ENCODE measurements at places on chromosomes 3 and 15.

GRCh38 chr3:46375814-46376213, 5.1 kb downstream of the CCR5 start:
- no peak for DNase-seq

- no peak for DNase-seq
Observed at GRCh38 chr3:119428538-119428937, 34.9 kb downstream of the TMEM39A start.

DNA sequence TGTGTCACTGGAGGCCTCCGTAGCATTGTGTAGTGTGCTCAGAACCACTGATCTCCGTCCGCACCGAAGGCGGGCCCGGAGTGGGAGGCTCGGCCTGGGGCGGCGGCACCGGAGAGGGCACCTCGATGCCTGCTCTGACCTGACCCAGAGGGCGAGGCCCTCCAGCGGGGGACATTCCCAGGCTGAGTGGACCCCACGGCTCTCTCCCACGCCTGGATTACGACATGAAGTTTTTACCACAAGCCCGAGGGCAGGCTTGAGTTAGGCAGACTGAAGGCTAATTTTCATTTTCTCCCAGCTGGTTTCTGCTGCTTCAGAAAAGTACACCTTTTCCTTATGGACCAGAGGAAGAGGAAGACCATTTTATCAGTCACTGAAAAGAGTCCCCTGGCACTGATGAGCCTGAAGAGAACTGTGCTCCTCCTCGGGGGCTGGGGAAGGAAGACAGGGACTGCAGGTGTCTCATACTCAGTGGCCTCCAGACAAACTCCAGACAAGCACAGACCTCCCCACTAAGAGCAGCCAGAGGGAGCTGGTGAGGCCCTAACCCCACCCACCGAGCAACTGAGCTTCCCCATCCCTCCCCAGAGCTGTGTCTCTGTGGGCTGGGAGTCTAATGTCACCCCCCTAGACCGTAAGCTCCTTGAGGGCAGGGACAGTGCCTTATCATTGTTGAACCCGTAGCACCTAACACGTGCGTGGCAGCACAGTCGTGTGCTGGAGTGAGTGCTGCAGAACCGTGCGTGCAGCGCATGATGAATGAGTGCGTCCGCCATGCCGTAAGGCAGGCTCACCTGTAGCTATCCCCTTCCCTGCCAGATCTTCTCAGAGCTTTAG, 74.5 kb upstream of the BLM start:
- DNase-seq: no peak

- no peak for DNase-seq
Observed at GRCh38 chr3:24464389-24464788, 30.3 kb downstream of the THRB start.

DNA sequence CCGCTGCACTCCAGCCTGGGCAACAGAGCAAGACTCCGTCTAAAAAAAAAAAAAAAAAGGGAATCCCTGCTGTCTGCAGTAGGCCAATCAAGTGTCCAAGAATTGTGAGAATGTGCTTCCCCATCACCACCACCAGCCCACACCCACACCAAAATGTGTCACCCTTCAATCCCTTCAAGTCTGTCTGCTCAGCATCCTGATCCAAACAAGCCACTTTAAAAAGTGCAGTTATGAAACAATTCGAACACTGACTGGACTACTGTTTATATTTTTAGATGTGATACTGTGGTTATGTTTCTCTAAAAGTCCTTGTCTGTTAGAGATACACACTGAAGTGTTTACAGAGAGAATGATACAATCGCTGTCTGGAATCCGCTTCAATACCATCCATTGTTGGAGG, 78.1 kb upstream of the CGNL1 start:
- DNase-seq: no peak

DNA sequence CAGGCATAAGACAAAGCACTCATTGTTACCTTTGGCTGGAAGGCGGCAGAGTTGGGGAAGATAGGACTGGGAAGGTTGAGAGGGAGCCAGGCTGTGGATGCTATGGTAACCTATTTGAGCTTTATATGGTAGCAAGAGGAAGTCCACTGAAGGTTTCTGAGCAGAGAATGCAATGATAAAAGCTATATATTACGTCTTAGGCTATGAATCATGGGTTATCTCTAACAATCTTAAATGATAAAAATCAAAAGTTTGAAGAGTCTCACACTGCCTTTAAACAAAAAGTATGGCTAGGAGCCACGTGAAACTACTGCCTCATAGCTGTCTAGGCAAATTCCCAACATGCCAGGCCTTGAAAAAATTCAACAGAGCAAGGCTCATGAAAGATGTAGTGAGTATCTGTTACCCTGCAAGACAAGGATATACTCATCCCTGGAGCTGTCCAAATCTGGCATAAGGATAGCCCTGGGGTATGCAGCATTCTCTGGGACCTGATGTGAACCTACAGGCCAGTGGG, 4.1 kb downstream of the P3H2 start:
- DNase-seq: no peak

DNA sequence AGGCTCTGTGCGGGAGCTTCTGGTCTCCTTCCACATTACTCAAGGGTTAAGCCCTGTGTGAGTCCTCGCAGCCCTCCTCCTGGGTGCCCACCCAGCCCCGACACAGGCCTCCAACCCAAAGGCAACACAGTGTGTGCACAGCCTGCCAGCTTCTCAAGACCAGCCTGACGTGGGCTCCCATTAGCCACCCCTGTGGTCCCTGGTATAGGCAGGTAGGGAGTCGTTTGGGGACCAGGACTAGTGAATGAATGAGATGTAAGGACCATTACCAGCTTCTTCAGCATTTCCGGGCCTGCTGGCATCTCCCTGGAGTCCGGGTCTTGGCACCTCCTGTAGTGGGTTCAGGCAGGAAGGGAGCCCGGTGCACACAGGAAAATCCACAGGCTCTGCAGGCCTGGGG, 20.2 kb upstream of the PLXNA1 start:
- DNase-seq: no peak

- DNase-seq: no peak
Observed at GRCh38 chr15:29410338-29410737, 140.7 kb upstream of the NSMCE3 start.

GRCh38 chr15:64138331-64138941, 13.1 kb upstream of the SNX22 start:
- no peak for DNase-seq

- DNase-seq: no peak
Observed at GRCh38 chr3:123027292-123028232, at the start of gene SEMA5B. SEMA5B (minus strand) TSS chr3:123027763; CDS start chr3:122961263, 66,500 bp downstream.

DNA sequence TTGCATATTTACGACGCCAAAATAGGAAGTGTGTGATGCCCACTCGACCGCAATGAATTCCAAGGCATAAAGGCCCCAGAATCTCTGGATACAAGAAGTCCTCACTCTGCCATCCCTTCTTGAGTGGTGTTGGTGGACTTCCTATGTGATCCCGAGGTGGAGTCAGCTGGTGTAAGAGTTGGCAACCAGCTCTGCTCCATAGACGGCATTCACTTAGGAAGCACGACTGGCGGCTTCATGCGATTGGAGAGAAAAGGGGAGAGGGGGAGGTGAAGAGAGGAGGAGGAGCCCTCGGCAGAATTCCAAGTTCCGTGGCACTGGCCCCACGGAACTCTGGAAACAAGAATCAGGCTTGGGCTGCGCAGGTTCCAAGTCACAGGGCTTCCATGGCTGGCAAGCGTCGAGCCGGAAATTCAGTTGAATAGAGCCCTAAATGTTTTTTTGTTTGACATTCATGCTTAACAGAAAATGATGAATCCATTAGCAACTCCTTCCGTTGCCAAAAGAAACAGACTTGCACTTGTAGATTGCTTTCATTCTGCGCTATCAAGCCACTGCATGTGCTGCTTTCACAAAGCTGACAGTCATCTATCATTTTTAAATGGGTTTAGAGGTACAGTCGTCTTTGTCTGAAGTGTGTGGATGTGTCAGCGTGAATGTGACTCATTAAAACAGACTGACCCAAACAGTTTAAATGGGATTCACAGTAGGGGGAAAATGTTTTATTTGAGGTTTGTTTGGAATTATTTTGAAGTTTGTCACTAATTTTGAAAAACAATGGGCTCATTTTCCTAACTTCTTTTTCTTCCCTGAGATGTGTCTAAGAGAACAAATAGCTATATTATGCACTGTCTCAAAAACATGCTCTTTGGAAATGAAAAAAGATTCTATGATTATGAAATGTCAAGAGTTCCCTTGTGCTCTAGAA, 428.3 kb upstream of the ATP11B start:
- no peak for DNase-seq

DNA sequence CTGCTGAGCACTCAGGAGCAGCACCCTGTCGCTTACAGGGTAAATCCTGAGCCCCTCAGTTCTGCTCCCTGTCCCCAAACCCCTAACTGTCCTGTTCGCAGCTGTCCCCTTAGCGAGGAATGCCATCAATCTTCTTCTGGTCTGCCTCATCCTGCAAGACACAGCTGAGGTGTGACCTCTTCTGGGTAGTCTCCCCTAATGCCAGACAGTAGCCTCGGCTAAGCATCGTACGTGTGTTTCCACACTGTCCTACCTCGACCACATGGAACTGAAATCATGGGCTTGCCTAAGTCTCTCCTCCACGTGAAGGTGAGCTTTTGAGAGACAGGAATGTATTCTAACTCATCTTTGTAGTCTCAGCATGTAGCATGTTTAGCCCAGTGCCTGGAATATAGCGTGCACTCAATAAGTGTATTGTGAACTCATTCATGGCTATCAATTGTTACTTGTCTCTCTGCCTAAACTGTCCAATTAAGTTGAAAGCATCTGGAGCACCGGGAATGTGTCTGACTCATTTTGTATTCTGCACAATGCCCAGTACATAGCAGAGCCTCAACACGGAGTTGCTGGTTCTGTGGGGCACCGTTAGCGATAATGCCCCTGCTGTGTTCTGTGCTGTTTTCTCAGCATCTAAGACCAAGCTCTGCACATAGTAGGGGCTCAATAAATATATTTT, 90.2 kb downstream of the HES1 start:
- no peak for DNase-seq

GRCh38 chr15:94259863-94260262, 28.5 kb downstream of the MCTP2 start:
- DNase-seq: no peak

DNA sequence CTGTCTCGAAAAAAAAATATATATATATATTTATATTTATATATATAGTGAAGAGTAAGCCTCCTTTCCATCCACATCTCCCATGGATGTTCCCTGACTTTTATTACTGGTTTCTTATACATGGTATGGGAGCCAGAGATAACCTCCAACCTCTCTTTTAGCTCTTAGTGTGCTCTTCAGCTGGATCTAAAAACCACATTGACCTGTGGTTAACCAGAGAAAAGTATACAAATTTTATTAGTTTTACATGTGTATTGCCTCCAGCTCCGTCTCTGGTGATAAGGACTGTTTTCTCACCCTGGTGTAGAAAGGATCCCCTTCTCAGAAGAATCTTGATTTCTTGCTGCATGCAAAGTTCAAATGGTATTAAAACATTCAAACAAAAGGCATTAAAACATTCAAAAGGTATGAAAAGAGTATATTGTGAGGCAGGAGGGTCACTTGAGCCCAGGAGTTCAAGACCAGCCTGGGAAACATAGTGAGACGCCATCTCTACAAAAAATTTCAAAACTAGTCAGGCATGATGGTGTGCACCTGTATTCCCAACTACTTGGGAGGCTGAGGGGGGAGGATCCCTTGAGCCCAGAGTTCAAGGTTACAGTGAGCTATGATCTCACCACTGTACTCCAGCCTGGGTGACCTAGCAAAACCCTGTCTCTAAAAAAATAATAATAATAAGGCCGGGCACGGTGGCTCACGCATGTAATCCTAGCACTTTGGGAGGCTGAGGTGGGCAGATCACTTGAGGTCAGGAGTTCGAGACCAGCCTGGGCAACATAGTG, 13.5 kb upstream of the TTBK2 start:
- no peak for DNase-seq

DNA sequence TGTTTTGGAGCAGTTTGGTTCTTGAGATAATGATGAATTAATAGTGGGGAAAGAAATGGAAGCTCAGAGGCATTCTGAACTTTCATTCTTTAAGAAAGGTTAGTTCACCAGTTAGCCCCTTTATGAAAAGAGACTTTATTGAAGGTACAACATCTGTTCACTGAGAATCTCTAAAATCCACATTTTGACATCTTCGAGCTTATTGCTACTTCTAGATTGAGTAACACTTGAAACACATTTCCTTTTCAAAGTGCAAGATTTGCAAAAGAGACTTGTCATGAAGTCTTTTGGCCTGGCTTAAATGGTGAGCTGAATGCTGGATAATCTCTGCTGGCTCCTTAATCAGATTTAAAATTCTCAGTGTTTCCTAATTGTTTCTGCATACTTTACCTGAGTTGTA, 42.3 kb downstream of the RAB8B start:
- DNase-seq: no peak

DNA sequence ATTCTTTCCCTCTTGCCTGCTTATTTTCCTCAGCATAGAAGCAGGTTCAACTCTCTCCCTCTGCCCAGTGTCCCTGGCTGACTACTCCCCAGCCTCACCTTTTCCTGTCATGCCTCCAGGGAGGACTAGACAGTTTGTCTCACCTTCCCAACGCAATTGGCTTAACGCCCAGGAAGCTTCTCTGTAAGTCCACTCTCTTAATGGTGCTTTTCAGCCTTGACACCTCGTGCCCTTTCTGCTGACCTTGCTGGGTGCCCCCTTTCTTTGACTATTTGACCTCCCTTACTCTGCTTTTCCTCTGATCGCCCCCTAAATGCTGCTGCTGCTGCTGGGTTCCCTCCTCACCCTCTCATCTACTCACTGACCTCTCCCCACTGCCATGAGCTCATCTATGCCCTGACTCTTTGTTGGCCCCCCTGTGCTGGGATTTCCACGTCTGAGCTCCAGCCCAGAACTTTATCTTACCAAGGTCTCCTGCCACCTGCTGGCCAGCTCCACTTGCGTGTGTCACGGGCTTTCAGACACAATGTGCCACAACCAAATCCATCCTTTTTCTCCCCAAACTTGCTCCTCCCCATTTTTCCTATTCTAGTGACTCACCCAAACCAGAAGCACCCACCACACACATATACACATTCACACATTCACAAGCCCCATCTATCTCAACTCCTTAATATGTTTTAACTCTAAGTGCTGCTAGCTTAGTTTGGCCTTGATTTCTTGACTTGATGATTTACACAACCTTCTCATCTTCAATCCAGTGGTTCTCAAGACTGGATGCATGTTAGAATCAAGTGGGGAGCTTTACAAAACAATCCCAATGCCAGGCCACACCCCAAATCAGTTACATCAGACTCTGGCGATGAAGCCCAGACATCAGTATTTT, 16.6 kb downstream of the EPB42 start:
- DNase-seq: no peak

DNA sequence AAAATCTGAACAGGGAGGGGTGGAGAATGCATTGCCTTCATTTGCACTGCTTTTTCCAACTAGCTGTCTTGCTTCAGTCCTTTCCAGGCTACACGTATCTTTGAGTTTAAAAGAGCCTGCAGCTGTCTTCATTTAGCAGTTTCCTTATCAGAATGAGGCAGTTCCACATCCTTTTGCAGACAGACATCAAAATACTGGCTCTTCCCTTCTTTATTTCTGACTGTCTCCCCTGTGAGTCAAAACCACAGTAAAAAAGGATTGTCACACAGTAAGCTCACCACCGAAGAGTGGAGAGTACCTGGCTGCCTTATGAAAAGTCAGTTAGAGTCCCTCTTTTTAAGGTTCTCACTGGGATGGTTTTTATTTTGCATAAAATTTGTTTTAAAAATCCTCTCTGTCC, 205.5 kb upstream of the CD96 start:
- DNase-seq: no peak

GRCh38 chr15:63729115-63729884, 104.4 kb downstream of the HERC1 start:
- DNase-seq: no peak
